Fibroblast of skin of scalp (primary cell): ENCODE measurements at places on chromosomes 2 and 18.

GRCh38 chr2:33498291-33498956 is 22.0 kb downstream of the RASGRP3 start:
- no peak for DNase-seq

- DNase-seq, result peak; percentile 22
Observed at GRCh38 chr2:7392076-7392787, 475.0 kb downstream of the RNF144A start.

DNA sequence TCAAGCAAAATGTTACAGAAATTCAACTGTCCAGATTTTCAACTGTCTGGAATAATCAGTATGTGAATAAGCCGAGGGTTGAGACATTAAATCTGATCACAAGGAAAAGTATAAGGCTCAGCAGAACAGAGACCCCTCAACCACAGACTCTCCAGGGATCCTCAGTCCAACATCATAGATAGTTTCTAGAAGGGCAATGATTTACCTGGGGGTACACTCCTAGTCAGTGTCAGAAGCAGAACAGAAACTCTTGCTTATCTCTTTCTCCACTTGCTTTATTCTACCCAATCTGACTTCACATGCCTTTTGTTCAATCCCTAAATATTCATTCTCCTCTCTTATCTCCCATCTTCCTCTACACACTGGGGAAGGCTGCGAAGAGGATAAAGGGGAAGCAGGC is 36.4 kb downstream of the ICOS start:
- DNase-seq, result no peak

GRCh38 chr2:239141021-239141760 is 259.6 kb downstream of the HDAC4 start:
- DNase-seq, result no peak

- no peak for DNase-seq
Observed at GRCh38 chr2:26449278-26450030, 28.5 kb downstream of the OTOF start.

DNA sequence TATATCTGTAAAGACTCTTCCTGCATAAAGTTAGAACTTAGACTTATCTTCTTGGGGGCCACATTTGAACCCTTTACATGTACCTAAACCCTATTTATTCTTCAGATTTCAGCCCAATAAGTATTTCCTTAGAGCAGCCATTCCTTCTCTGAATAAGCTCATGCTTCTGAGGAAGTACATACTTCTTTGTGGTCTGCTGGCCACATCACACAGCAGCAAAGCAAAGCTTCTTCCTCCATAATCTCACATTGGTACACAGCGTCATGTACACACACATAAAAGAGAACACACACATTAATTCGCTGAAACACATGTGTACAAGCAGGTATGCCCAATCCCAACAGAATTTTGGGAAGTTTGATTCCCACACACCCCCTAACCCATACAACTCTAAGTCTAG is 331.0 kb downstream of the CDH2 start:
- DNase-seq, result peak; percentile 21

DNA sequence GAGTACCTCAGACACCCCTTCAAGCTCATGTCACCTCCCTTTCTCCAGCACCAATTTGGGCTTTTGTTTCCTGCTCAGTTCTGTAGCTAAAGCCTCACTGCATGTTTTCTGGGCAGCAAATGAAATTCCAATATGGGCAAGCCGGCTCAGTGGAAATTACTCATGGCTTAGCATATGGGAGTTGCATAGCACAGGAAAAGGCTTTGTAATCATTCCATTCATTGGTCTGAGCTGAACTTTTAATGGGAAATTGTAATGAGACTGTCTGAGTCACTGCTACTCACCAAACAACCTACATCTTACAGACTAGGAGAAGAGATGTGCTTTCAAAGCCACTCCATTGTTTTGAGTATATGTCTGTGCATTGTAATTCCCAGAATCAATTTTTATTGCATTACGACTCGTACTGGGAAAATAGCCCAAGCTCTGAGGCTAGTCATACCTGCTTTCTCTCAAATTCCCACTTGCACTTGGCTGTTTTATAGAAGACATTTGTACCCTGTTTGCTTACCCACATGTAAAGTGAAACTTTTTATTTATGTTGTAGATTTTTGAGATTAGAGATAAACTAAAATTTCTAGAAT is 139.5 kb upstream of the LRATD1 start:
- DNase-seq, result peak; percentile 81

DNA sequence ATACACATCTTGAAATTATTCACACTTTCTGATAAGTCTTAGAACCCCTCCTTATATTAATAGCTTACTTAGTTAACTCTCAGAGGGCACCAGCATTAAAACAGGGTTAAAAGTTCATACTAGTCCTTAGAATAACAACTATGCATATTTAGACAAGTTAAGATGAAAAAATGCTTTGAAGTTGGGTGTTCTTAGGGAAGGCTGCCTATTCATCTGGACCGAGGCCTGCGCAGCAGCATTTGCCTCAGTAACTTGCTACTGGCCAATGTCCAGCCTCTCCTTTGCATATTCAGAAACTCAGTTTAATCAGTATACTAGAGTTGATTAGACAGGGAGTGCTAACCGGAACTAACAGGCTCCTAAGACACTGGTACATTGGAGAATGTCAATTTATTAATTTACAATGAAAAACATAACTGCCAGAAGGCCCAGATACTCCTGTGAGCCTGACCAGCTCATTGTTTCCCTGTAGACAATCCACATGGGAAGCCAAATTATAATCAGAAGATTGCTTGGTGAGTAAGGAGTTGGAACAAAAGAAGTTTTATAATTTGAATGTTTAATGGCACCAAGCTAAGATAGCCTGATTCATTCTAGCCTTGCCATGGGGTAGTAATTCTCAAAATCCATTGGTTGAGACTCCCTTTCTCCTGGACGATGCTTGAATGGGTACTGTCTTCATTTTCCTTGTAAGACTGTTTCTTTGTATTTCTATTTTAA is 48.9 kb downstream of the DYNC1I2 start:
- no peak for DNase-seq

DNA sequence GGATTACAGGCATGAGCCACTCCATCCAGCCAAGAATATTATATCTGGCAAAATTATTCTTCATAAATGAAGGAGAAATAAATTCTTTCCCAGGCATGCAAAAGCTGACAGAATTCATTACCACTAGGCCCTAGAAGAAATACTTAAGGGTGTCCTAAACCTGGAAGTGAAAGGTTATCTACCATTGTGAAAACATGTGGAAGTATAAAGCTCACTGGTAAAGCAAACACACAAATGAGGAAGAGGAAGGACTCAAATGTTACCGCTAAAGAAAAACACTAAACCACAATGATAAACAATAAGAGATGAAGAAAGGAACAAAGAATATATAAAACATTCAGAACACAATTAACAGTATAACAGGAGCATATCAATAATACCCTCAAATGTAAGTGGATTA is 171.8 kb downstream of the CAMKMT start:
- DNase-seq, result no peak

DNA sequence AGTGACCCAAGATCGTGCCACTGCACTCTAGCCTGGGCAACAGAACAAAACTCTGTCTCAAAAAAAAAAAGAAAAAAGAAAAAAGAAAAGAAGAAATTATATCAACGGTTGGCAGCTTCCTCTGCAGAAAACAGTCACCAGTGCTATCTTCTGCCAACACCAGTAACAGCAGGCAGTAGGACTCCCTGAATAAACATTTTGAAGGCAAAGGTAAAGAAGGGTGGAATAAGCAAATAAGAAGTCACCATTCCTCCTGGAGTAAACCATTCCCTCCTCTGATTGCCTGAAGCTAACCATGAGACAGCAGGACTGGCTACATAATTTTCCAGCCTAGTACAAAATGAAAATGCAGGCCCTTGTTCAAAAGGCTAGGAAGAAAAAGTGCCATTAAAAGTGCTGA is 9.0 kb upstream of the RNF103 start:
- DNase-seq, result no peak
